ENCODE measurements at places on chromosomes 5 and 9.

DNA sequence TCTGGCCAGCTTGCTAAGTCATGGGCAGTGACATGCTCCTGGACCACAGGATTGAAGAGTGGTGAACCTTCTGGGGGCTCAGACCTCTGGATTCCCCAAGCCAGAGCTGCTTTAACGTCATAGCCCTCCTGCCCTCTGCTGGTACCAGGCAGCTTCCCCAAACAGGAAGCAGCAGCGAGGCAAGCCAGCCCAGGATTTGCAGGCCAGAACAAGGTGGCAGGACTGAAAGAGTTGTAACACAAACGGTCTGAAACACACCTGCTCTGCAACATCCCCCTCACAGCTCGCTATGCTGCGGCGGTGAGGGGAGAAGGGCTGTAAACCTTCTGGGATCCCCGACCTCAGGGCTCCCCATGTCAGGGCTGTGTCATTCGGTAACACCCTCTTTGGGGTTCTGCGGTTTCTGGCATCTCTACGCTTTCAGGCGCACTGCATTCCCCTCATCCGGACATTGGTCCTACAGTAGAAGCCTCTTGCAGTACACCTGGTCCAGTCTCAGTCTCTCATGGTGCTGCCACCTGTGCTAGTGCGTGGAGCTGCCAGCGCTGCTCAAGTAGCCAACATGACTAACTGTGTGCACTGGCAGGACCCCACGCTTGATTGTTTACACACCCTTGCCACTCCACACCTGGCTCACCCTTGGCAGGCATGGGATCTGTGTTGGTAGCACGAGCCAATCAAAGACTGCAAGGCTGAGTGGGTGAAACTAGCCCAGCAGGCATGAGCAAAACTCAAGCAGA lies 893.3 kb downstream of the PTPRD start:
- DNase-seq, result no peak

GRCh38 chr9:86072394-86072877 lies 26.9 kb downstream of the GOLM1 start:
- DNase-seq, result no peak

GRCh38 chr5:53537711-53538110 lies 22.7 kb upstream of the NDUFS4 start:
- no peak for DNase-seq

DNA sequence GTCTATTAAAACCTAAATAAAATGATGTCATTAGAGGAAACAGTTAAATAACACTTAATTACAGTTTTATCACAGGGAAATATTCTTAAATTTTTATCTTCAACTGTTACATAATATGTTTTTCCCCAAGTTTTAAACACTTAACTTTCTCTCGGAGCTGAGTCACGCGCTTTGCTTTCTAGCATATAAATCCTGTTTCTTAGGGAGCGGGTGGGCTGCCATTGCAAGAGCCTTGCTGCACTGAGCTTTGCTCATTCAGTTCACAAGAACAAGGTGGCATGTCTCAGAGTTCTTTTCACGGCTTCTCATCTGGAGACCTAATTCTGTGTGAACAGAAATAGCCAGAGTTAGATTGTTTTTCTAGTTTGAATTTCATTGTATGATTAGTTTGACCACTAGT lies 166.1 kb downstream of the ZSWIM6 start:
- no peak for DNase-seq

GRCh38 chr9:95283673-95284072 lies 33.8 kb downstream of the FANCC start:
- DNase-seq, result no peak

DNA sequence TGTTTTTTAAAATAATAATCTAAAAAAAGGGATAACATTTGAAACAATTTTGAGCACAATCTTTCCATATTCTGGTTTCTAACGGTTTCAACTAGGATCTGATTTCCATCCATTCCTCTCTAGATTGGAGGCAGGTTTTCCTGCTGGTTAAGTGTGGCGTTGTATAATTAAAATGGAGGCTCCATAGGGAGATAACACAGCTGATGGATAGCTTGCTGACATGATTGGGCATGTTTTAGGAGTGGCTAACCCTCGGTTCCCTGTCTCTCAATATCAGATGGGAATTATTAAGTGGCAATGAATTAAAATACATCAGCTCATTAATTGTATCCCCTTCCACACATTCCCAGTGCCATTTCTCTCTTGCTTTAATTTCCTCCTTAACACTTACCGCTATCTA lies 209.0 kb downstream of the ALDH1A1 start:
- no peak for DNase-seq

GRCh38 chr5:134714120-134714519 lies 24.2 kb upstream of the CAMLG start:
- no peak for DNase-seq

DNA sequence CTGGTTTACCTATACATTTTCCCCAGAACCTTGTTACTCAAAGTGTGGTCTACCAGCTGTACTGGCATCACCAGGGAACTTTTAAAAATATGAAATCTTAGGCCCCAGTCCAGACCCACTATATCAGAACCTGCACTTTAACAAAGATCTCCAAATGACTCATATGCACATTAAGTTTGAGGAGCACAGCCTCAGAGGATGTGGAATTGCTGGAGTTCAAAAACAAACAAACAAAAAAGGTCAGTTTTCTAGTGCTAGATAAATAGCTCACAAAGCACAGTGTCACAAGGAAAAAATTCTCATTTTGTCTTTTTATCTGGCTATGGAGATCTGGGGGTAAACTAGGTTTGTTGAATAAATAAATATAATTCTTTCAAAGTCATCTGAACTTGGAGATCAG lies 68.9 kb upstream of the ANKRD55 start:
- DNase-seq, result no peak

GRCh38 chr9:82882138-82882537 lies 180.8 kb downstream of the RASEF start:
- DNase-seq, result no peak

DNA sequence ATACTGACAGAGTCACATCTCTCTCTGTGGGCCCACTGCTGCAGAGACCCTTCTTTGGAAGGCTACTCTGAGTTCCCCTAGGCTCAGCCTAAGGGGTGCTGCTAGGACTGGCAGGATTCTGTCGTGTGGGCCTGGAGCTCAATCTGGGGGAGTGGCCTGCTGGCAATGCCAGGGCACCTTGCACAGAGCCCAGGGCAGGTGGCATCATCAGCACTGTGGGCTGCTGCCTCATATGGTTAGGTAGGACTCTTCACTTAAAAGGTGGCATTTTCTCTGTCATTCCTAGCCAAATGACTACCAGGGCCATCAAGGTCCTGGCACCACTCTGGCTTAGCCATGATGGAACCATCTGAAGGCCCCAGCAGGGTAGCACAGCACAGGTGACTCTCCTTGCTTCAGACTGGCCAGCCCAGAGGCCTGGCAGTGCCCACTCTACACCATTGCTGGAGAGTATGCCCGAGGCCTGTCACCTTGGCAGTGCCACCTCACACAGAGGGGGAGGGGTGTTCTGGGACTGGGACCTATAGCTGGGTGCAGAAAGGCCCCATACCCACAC lies 21.9 kb downstream of the PITX1 start:
- DNase-seq, result no peak

- no peak for DNase-seq
Measured at GRCh38 chr5:167816864-167817263, 474.6 kb upstream of the WWC1 start.

DNA sequence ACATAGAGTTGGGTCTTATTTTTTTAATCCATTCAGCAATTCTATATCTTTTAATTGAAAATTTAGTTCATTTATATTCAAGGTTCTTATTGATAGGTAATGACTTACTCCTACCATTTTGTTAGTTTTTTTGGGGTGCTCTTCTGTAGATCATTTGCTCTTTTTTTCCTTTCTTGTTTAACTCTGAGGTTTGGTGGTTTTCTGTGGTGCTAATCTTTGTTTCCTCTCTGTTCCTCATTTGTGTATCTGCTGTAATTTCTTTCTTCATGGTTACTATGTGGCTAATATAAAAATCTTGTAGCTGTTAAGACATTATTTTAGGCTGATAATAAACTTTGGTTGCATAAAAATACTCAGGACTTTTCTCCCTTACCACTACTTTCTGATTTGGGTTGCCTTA lies 181.6 kb upstream of the DMRTA1 start:
- DNase-seq, result no peak

DNA sequence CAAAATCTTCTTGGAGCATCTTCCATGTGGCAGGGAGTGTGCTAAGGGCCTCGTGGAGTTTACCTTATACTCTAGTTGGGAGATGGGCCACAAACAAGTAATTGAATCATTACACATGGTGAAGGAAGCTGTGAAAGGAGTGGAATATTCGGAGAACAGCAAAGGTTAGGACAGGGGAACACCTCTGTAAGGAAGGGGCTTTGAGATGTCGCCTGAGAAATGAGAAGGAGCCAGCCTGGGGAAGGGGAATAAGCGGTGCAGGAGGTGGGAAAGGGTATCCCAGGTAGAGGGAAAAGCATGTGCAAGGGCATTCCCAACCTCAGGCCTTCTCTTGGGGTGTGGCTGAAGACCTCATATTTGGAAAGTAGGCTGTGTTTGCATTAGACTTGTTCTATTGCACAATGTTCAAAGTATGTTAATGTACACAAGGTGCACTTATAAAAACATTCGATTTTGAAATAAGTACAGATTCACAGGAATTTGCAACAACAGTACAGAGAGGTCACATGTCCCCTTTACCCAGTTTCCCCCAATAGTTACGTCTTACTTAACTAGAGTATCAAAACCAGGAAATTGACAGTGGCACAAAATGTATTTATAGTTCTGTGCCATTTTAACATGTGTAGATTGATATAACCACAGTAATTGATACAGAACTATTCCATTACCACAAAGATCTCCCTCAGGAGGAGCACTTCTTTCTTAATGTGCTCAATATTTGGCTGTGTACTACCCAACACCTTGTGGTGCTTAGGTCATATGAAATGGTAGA lies 2.4 kb upstream of the STOM start:
- DNase-seq, result no peak

DNA sequence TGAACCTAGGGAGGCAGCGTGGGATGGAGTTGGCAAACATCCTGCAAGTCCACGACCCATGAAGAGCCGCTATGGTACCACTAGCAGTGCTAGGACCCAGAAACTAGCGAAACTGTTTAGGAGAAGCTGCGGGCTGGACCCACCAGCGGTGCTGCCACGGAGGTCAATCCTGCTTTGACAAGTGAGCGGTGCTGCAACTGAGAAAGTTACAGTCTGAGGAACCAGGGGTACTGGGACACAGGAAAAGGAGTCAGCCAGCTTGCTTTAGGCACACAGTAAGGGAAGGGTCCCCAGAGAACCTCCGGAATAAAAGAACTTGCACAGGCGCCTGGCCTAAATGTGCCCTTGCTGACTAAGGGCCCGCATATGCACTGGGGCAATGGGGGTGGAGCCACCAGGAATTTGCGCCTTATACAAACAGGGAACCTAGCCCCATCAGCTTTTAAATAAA lies 23.6 kb upstream of the ANXA2R start:
- no peak for DNase-seq

- DNase-seq, result no peak
Measured at GRCh38 chr9:129649726-129650679, 8.1 kb upstream of the ASB6 start.

- no peak for DNase-seq
Measured at GRCh38 chr9:108444400-108445358, 411.1 kb downstream of the ACTL7B start.

DNA sequence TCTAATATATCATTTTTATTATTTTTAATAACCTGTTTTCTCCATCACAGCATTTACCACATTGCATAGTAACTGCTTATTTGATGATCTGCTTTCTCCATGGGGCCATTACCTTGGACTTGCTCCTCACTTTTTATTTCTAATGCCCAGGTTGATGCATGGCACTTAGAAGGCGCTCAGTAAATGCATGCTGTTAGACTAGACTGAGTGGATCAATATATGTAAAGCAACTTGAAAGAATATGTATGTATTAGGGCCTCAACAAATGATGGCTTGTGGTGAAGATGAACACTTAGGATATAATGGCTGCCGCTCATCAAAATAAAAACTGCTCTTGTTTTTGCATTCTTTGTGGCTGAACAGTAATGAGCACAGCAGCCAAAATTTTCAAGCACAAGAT lies 5.8 kb downstream of the DAPK1 start:
- DNase-seq, result no peak

DNA sequence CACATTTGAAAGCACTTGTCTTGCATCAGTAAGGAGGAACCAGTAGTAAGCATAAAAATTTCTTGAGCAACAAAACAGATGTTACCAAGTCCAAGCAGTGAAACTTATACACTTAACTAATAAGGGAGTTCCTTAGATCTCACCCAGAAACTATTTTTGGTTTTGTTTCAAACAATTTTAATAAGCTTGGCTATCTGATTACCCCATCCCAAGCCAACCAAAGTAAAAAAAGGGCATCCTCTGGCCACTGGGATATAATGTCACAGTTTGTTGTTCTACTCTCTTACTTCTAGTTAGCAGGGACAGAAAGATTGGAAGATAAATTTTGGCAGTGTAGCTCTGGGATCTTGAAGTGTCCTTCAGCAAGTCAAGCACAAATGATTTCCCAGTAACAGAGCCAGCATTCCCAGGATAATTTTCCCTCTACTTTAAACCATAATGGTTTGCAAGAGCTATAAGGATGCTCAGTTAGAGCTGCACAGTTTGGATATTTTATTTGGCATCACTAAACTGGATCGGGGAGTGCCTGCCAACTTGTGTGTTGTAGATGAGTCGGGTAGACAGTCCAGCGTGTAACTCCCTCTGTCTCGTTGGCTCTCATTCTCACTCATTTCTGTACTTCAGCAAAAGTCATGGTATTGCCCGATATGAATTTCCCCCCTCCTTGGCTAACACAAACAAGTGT lies 161.9 kb upstream of the HMHB1 start:
- DNase-seq, result no peak

GRCh38 chr5:175728885-175729828 lies 71.3 kb downstream of the HRH2 start:
- no peak for DNase-seq

- peak; percentile 44 for DNase-seq
Measured at GRCh38 chr5:68432682-68433081, 217.1 kb downstream of the PIK3R1 start.

DNA sequence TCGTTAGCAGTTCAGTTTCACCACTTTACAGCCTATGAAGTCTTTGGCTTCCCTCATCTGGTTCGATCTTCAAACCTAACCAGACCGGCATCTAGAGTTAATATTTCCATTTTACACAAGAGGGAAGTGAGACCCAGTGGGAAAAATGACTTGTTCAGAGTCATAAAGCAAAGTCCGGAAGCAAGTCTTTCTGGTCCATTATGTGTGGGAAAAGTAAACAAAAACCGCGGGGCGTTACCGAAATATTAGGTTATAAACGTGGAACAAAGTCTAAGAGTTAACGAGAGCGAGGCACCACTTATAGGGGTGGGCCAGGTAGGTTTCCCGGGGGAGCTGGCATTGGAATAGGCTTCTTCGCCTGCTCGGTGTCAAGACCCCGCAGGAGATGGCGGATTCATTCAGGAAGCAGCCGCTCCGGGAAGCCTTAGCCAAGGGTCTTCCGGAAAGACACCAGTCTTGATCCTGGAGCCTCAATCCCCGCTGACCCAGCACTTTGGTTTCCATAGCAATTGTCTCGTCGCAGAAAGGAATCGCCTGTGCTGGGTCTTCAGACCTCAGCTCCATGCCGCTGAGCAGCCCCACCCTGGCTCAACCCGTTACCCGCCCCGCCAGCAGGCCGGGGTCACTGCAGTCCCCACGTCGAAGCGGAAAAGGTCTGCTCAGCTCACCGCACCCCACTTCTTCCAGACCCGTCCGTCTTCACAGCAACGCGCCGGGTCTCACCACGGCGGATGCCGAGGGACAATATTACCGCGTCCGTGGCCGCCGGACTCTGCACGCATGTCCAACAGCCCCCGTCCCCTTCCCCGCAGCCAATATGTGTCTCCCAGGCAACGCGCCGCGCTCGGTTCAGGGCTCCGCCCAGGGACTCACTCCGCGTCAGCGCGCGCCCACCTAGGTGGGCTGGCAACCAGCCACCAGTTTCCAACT lies at the start of gene C5orf52:
TSS of gene C5orf52 (plus strand) at position 872 of the 930 bp plus-strand sequence. CDS start 82 bp downstream, outside the sequence.
- peak; percentile 10 for DNase-seq

All from CD4-positive, alpha-beta T cell treated with Interleukin-4 for 1 hour (primary cell).